ENCODE measurements at places on chromosomes 13 and 19.

DNA sequence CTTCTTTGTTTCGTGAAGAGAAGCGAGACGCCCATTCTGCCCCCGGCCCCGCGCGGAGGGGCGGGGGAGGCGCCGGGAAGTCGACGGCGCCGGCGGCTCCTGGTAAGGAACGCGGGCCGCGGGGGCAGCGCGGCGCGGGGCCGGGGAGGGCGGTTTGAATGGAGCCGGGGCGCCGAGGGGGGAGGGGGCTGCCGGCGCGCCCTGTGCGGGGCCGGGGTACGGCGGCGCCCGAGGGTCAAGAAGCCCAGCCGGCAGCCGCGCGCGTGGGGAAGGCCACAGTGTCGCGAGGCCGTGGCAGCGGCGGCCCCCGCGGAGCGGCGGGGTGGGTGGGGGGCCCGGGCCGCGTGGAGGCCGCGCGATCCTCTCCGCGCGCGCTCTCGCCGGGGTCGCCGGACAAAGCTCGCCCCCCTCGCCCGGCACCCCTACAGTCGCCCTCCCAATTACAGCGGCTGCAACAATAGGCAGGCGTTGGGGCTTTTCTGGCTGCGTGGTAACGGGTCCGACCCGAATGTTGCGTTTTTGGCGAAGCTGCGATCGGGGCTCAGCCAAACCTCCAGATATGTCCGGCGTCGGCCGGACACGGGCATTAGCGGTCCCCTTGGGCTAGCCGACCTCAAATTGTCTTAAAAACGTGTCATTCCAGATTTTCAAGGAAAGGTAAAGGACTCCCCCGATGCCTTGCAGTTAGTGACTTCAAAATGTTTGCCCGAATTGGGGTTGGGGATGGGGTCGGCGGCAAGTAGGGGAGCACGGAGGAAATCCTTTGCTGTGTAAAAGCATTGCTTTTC, 437 bp downstream of the SMARCA4 start:
- no peak for DNase-seq

- DNase-seq, result no peak
Observed at GRCh38 chr19:49189259-49189658, 31.7 kb downstream of the TRPM4 start.

DNA sequence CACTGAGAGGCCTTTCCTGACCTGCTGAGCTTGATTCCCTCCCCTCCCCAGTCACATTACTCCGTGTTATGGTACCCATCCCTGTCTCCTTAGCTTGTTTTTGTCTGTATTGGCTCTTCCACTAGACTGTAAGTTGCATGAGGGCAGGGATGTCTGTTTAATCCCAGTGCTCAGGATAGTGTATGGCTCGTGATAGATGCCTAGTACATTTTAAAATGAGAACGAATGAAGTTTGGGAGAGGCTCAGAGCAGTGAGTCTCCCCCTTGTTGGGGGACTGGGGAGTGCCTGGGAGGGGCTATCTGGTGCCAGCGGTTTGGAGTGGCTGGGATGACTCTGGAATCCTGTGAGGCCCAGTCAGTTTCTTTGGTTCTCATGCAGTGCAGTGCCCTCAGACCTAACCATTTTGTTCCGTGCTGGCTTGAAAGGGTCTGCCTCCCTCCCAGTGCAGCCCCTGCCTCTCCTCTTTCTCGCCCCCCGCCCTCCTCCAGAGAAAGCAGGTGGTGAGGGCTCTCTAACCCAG, 35.5 kb downstream of the ACTN4 start:
- DNase-seq, result no peak

DNA sequence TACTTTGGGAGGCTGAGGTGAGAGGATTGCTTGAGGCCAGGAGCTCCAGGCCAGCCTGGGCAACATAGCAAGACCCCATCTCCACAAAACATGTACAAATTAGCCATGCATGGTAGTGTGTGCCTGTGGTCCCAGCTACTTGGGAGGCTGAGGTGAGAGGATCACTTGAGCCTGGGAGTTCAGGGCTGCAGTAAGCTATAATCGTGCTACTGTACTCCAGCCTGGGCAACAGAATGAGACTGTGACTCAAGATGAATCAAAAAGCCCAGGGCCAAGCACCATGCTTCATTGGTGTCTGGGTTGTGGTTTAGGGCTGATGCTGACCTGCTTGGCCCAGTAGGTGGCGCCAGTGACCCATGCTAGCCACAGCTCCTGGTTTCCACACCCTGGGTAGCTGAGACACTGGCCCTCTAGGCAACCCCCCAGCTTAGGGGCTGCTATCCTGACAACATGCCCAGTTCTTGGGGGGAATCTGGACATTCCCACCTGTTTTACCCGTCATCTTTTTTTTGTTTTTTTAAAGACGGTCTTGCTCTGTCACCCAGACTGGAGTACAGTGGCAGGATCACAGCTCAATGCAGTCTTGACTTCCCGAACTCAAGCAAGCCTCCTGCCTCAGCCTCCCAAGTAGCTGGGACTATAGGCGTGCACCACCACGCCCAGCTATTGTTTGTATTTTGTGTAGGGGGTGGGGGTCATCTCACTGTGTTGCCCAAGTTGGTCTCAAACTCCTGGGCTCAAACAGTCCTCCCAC, 5.5 kb downstream of the CCDC124 start:
- DNase-seq, result peak; percentile 30

- no peak for DNase-seq
Observed at GRCh38 chr13:103395139-103395538, 328.9 kb upstream of the SLC10A2 start.

- DNase-seq, result no peak
Observed at GRCh38 chr13:83881917-83882605, at the start of gene SLITRK1. Gene SLITRK1 (minus strand): TSS chr13:83882474. CDS start chr13:83881507, 967 bp downstream.

- DNase-seq, result no peak
Observed at GRCh38 chr19:5974721-5975387, 3.1 kb downstream of the RANBP3 start.

DNA sequence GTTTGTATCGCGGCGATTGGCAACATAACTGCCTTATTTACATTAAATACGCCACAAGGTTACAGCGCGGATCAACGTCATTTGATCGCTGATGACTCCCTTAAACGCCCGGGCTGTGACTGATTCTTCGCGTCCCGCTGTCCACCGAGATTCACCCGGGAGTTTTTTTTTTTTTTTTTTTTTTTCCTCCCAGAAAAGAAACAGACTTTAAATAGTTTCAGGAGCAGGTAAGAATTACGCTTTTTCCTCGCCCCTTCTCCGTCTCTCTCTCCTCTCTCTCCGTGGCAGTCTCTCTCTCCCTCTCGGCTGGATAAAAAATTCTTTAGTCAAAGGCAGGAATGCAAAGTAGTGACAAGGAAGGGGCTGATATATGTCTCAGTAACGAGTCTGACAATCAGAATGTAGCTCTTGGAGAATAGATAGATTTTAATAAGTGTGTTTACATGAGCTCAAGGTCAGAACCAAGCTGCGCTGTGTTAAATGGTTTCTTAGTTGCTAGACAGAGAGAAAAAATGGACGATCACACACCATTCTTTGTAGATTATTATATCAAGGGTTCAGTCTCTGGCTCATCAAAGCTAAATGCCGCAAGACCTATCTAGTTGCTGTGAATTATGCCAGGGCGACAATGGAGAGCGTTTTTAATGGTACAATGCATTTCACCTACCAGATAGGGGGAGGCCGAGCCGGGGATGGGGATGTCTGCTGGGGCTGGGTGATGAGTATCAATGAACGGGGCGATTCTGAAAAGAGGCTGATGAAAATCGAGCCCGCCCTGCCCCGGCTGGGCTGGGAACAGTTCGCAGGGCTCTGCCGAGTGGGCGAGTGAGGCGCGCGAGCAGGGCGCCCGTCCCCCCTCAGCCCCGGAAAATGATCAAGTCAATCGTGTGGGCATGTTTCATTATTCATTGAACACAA, 147.2 kb upstream of the ZNF536 start:
- DNase-seq, result peak; percentile 67

GRCh38 chr13:46593398-46593797, 40.4 kb downstream of the LRCH1 start:
- DNase-seq, result no peak

GRCh38 chr13:74573654-74574053, 439.4 kb upstream of the KLF12 start:
- DNase-seq, result no peak

DNA sequence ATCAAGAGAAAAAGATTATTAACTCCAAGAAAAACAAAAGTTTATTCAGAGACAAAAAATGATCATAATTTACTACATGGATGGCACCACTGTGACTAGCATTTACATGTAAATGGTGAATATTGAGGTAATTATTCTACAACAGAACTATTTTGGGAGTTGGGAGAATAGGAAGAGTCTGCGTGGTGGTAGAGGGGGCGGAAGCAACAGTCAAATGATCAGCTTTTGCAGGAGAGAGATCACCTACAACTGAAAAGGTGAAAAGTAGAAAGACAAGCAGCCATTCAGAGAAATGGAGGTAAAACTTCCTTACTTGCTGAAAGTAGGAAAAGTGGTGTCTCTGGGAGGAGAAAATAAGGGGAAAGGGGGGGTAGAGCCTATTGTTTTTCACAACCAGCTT, 62.8 kb upstream of the SACS start:
- no peak for DNase-seq

- no peak for DNase-seq
Observed at GRCh38 chr13:46866150-46866549, 30.7 kb downstream of the HTR2A start.

DNA sequence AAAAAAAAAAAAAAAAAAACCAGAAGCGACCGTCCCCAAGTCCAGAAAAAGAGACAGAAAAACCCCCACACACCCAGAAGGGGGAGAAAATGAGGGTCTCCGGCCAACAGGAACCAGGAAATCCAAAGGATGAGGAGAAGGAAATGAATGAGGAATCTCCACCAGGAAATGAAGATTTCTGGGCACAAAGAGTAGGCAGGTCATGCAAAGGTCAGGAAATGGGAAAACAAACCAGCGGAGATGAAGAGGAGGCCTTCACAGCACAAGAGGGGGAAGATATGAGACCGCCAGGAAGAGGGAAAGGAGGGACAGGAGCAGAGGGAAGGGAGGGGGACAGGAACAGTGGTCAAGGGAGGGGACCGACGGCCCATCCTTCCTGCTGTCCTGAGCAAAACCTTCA, 5.8 kb downstream of the TEAD2 start:
- no peak for DNase-seq

DNA sequence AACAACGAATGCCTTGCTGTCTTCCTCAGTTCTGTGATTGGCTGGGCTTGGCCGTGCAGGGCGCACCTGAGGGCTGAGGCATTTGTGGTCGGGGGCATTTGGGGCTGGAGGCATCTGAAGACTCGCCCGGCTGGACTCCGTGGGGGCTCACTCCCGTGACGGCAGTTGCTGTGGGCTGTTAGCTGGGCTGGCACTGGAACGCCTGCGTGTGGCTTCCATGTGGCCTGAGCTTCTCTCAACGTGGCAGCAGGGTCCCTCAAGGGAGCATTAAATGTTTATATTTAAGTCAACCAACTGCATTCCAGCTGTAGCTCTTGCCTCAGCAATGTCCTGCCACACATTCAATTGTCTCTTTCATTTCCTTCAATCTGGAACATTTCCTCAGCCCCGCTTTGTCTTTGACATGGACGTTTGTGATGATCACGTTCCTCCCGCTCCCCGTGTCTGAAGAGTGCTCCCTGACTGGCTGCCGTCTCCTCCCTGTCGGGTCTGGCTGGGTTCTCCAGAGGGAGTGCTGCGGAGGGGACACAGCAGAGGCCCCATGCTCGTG, 21.0 kb downstream of the CCDC8 start:
- no peak for DNase-seq

DNA sequence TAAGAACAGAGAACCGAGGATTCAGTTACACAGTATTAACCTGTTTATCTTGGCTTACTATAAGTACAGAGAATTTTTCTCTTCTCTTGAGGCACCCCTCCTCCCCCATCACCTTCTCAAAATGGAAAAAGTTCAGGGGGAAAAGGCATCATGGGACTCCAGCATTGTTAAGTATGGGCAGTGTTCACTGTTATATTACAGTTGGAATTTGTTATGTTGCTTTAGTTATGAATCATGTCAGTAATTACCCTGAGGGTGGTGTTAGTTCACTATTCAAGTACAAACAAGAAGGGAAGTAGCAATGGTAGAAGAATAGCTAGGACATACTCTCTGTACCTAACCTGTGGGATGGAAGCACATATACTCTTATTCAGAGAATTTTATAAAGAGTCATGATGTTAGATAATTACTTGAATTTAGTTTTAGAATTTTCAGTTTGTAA, 12.0 kb downstream of the LPAR6 start:
- DNase-seq, result no peak

DNA sequence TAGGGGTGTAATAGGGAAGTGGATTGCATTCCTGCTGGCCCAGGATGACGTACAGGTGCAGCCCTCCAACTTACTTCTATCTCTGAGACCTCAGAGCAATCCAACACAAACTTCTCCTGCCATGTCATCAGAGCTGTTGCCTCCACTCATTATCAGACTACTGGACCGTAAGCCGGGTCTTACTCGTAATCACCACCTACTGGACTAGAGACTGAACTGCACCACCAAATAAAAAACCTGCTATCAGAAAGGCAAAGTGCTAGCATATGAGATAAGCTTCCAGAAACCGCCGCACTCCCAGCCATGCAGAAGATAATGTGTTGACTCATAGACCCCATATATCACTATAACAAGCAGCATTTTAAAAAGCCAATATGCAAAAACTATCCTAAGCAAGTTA, 102.0 kb downstream of the SLITRK1 start:
- no peak for DNase-seq

GRCh38 chr19:30783212-30783611, 411.0 kb downstream of the ZNF536 start:
- DNase-seq, result no peak

DNA sequence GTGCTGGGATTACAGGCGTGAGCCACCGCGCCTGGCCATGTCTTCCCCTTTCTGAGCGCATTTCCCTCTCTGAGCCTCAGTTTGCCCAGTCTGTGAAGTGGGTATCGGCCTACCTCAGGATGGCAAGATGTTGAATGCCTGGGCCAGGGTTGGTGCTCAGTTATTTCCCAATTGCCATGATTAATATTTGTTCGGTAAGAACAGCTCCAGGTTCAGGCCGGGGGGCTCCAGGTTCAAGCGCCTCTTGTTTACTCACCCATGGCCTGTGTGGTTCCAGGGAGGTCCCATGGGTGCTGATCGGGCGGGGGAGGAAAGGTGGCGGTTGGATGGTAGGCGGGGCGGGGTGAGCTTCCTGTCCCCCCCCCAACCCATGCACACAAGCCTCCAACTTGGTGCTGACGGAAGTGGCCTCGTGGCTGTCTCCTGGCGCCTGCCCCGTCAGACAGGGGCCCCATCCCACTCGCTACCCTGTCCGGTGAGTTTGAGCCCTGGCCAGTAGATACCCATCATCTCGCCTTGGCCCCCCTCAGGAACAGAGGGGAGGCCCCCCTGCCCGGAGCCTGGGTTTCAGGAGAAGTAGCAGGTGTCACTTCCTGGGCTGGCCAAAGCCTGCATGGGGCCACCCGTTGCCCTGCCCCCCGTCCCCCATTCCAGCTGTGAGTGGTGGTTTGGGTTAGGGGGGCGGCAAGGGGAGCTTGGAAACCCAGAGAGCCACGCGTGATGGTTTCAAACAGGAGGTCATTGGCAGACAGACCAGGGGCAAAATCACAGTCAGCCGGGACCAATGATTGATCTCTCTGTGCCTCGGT, at the start of gene FCHO1:
Gene FCHO1, plus strand, starts transcription at position 375 of the 809 bp plus-strand sequence. CDS start 3,688 bp downstream, outside the sequence.
- DNase-seq, result no peak

GRCh38 chr13:37529751-37530385, 68.7 kb downstream of the POSTN start:
- DNase-seq, result no peak

Data from NCI-H1105 (cell line).